ENCODE measurements at places on chromosomes 2 and 18.

GRCh38 chr2:222912117-222912516, 51.3 kb downstream of the ACSL3 start:
- DNase-seq, result no peak

- no peak for DNase-seq
Observed at GRCh38 chr2:214226061-214226460, 184.8 kb upstream of the VWC2L start.

DNA sequence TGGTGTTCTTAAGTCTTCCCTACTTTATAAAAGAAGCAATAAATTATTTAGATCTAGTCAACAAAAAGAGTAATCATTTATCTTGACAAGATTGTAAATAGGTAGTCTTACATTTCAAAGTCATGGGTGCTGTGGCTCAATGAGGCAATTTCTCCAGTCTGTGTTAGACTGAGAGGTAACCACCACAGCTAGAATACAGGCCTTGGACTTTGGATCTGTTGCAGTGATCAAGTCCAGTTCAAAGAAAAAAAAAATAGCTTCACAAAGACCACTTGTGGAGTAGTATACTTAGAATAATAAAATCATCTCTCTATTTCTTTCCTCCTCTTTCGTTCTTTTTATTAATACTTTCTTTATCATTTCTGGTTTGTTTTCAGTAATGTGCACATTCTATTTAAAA, 93.1 kb upstream of the FSIP2 start:
- DNase-seq, result no peak

- DNase-seq, result no peak
Observed at GRCh38 chr18:25518716-25519053, 166.7 kb upstream of the ZNF521 start.

DNA sequence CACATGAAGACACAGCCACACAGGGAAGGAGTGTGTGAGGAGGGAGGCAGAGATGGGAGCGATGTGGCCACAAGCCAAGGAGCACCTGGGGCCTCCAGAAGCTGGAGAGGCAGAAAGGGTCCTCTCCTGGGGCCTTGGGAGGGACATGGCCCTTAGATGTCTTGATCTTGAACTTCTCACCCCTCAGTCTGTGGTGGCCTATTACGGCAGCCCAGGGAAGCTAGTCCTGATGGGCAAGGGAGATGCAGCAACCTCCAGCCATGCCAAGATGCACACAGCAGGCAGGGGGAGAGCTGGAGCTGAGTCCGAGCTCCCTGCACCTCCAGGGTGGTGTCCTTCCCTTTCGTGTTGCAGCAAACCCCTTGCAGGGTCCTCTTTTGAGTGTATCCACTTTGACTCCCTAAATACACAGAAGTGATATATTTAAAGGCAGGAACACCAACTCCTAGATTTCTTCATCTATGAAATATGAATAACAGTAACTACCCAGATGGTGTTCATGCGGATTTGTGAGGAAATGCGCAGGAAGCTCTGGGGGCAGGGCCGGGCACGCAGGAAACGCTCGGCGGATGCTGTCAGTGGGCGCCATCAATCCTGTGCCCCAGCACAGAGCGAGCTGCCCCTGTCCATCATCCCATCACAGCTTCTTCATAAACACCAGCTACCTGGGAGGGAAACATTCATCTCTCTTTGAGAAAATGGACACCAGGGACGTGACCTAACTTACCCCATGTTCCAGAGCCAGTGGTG, 230.4 kb upstream of the MYT1L start:
- no peak for DNase-seq

- DNase-seq, result no peak
Observed at GRCh38 chr2:176704282-176704858, 435.1 kb downstream of the MTX2 start.

All from NCI-H1092 treated with DMSO at 0.1 percent for 48 hours (cell line).